ENCODE measurements at places on chromosomes 12 and 14. TPM values are rescaled to one million over a fixed set of nuclear protein-coding genes. Genes with fewer than 3 reads are reported as not detected.

Gene SLC16A7
- total RNA-seq, result 43.7 TPM

Gene ATL1
- total RNA-seq, result 1.0 TPM

Gene NGB
- not detected for total RNA-seq

Gene TSFM
- 64.3 TPM for total RNA-seq

Gene ENDOU
- total RNA-seq, result 0.09 TPM

Gene SMCO3
- total RNA-seq, result not detected

Gene GALNT9
- not detected for total RNA-seq

Gene NR4A1
- 57.7 TPM for total RNA-seq

Gene DPPA3
- not detected for total RNA-seq

Gene MAP3K9
- 4.2 TPM for total RNA-seq

Gene FKBP11
- 75.3 TPM for total RNA-seq

Gene CMTM5
- total RNA-seq, result not detected

Gene KRT85
- not detected for total RNA-seq

Gene TMEM119
- 0.47 TPM for total RNA-seq

Gene PTPRO
- total RNA-seq, result 0.69 TPM

Gene C14orf39
- total RNA-seq, result not detected

Gene NKX2-1
- not detected for total RNA-seq

Data from activated CD4-positive, alpha-beta T cell treated with anti-CD3 and anti-CD28 coated beads, Interleukin-2, amount 10 ng/mL, durations not matched to agents 24 days and 14 days (primary cell).